ENCODE measurements at places on chromosomes 11 and 22.

DNA sequence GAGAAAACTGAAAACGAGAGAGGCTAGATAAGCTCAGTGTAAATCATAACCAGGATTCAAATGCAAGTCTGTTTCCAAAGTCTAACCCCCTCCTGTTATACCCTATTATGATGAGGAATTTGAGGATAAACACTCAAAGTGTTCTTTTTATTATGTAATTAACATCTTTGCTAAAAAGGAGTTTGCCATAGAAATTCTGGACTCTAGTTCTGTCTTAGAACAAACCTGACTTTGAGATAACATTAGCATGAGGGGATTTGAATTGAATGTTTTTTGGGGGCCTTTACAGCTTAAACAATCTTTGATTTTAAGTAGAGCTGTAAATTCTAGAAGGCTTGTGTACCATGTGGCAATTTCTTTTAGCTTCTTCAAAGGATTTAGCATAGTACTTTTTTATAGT lies 9.5 kb downstream of the C11orf54 start:
- DNase-seq: no peak

DNA sequence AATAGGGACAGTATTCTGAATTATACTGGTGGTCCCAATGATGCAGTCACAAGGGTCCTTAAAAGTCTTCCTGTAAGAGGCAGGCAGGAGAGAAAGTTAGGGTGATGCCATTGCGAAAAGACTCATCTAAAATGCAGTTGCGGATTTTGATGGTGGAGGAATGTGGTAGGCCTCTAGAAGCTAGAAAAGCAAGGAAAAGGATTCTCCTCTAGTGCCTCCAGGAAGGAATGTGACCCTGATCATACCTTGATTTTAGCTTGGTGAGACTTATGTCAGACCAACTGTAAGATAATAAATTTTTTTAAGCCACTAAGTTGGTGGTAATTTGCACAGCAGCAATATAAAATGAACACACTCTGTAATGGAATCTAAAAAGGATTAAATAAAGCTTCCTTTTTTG lies 33.8 kb downstream of the CHORDC1 start:
- no peak for DNase-seq

DNA sequence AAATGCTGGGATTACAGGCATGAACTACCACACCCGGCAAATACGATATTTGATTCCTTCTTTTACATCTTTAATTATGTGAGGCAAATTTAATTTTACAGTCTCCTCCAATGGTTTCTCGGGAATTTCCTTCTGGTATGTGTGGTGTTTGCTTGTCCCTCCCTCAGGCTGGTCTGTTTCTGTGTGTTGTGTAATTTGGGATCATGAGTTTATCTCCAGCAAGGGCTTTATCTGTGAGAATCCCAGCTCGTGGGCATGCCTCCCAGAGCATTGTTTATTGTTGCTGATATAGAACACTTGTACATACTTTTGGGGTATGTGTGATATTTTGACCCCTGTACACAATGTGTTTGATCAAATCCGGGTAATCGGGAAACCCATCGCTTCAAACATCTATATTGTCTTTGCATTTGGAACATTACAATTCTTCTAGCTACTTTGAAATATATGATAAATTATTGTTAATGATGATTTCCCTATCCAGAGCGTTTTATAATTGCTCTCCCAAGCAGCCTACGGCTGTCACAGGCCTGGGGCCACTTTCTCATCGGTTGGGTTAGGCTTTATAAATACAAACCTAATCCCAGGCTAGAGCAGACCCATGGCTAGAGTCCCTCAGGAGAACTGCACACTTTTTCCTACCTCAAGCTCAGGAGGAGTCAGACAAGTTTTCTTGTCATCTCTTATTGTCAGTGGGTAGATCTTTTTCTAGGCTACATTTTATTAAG lies 15.0 kb upstream of the PRR5 start:
- DNase-seq: no peak

GRCh38 chr11:130042093-130042591 lies 27.6 kb upstream of the APLP2 start:
- peak; percentile 47 for DNase-seq

DNA sequence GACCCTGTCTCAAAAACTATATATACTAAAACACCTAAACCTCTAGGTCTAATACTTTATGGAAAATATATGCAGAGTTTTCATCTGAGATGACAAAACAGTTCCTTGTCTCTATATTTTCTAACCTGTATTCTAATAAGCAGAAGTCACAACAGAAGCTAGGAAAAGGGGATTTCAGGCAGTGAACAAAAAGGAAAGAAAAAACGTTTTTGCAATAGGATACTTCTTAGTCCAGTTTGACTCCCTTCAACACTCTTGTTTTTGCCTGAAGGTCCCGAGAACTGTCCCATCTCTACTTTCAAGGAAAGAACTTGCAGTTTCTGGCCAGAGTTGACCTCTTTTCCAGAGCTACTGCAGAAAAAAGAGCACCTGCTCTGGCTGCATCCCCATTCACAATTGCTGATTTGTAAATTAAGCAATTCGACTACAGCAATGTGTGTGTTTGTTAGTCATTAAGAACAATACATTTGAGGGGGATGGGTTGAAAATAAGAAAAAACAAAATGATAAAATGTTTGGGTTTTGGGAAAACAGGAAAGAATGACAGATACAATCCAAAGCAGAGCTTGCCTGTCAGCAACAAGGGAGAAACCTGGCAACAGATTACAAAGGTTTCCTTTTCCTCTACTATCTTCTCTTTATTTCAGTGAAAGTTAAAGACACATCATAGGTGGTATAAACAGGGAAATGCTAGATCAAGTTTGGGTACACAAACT lies 160.0 kb downstream of the FCHSD2 start:
- DNase-seq: no peak

DNA sequence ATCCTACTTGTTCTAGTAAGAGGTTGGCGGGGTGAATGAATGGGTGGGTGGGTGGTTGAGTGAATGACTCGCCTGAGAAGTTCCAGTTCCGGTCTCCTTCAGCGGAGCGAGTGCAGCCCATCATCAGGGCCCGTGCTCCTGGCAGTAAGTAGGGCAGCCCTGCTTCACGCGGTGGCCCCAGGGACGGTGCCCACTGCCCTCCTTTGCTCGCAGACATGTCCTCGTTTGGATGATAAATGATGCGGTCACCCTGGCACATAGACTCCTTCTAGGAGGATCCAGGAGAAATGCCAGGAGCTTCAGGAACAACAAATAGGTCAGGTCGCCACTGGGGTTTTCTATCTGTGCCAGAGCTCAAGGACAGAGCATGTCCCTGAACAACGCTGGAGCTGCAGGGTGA lies 370.8 kb downstream of the CTTN start:
- no peak for DNase-seq

DNA sequence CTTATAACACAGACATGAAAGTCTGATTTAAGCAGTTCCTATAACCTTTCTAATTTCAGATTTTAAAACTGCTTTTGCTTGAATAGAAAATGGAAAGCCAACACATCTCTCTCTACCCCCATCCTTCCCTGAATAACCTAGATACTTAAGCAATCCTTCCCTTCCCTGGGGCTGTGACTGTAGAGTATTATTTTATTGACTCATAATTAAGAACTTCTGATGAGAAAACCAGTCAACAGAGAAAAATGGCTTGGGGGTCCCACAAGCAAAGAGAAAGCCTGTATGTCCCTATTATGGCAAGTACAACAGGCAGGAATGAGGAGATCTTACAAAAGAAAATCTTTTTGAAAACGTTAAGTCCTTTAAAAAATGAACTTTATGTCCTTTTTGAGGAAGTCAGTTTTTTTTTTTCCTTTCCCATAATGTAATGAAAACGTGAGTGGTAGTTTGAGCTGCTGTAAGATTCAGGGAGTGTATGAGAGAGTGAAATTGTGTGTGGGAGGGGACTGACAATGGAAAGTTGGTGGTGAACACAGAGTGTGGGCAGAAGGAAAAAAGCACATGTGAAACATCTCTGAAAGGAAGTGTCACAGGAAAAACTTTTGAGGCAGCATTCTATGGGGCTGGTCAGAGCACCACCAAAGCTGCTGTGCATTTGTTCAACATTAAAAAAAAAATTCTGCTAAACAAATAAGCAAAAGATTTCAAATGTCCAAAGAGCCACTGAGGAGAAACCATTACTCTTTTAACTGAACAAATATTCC lies 154.6 kb downstream of the MAML2 start:
- DNase-seq: no peak

DNA sequence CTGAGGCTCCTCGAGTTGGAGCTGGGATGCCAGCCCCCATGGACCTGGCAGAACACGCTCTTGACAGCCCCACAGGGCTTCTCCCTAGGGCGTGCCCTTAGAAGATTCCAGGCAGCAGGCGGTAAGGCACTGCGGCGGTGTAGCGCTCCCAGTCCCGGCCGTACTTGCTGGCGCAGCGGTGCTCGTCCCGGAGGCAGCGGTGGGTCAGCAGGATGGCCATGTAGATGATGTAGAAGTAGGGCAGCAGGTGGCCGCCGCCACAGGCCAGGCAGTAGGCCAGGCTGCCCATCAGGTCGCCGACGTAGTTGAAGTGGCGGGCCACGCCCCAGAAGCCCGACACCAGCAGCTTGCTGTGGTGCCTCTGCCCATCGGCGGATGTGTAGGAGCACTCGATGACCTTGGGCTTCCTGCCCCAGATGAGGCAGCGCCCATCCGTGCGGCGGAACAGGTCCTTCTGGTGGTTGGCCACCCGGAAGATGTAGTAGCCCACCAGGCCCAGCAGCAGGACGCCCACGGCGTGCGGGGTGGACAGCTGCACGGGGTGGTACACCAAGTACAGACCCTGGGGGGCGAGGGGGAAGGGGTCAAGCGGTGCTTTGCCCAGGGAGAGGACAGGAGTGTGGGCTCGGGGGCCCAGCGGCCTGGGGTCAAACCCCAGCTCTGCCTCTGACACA lies 12.8 kb downstream of the DHCR7 start:
- DNase-seq: no peak

GRCh38 chr11:37946155-37946766 lies 1348.2 kb upstream of the RAG2 start:
- DNase-seq: peak; percentile 22

DNA sequence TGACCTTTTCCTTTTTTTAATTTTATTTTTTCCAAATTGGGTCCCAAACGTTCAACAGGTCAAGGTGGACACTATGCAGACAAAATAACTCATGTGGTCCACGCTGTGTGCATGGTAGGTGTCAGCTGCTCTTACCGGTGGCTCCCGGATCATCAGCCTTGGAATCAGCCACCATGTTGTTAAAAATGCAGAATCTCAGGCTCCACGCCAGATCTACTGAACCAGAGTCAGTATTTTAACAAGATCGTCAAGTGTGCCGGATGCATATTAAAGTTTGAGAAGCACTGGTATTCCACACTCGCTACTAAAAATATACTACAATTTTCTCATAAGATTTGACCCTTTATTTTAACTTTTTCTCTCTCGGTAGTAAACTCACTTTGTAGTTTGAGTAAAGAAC lies 553 bp upstream of the LDLRAD3 start:
- no peak for DNase-seq

DNA sequence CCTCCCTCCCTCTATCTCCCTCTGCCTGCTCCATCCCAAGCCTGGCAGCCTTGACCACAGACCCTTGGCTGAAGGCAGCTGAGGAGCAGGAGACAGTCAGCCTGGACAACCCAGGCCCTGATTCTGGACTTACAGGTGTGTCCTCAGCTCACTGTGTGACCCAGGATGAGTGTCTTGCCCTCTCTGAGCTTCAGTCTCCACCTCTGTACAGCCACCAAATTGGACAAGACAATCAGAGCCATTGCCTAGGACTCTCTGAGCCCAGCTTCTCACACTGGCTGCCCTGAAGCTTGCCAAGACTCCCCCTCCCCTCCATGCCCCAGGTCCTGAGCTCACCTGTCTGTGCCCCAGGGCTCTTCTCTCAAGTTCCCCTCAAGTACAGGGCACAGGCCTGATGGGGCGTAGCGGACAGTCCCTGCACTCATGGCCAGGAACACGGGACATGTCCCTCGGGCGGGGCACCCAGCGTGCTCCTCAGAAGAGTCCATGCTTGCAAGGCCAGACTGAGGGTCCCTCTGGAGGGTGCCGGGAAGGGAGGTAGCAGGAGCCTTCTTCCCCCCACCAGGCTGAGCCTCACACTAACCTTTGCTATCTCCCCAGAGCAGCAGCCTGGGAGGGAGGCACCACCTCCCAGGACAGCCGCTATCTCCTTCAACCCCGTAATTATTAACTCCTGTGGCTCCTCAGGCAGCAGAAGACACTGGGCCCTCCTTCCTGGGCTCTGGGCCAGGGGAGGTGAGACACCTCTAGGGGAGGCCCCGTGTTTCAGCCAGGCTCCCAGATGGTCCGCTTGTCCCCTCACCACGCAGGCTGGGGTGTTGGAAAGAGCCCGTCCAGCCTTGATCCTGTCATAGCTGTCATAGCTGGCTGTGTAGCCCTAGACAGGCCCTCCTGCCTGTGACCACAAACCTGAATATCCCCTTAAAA lies 2.6 kb upstream of the RAB3IL1 start:
- no peak for DNase-seq

DNA sequence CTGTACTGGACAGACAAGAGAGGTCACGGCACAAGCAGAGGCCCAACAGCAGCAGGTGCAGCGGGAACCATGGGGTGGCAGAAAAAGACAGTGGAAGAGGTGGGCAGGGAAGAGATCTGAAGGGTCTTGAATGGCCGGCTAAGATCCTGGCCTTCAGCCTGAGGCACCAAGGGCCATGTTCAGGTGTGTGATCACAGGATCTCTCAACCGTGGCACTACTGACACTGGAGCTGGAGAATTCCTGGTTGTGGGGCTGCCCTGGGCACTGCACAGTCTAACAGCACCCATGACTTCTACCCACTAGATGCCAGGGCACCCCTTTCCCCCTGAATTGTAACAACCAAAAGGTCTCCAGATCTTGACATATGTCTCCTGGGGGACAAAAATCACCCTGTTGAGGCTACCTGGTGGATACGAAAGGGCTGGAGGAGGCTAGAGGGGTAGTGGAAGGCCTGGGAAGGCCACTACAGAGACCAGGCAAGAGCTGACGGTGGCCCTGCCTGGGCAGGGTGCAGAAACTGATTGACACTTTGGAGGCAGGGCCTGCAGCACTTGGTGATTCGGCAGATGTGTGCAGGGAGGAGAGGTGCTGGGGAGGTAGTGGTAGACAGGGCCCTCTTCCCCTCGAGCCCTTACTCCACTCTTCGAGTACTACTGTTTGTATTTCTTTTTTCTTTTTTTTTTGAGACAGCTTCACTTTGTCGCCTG lies 8.3 kb downstream of the CSNK1E start:
- DNase-seq: no peak

- peak; percentile 34 for DNase-seq
Measured at GRCh38 chr22:42773167-42773566, 52.5 kb upstream of the A4GALT start.

DNA sequence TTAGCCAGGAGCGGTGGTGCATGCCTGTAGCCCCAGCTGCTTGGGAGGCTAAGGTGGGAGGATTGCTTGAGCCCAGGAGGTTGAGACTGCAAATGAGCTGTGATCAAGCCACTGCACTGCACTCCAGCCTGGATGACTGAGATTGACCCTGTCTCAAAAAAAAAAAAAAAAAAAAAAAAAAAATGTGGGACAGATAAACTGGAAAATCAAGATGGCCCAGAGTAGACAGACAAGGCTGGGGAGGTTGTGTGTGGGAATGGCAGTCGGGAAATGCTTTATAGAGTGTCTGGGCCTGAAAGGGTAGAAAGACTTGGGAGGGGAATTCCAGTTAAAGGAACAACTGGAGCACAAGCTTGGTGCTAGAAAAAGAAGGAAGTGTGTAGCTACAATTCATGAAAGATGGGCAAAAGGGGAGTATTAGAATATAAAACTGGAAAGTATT lies 18.2 kb upstream of the WDR74 start:
- no peak for DNase-seq
